ENCODE measurements at places on chromosomes 5 and 9.

GRCh38 chr5:69451941-69452647, 37.2 kb downstream of the MARVELD2 start:
- DNase-seq: no peak

DNA sequence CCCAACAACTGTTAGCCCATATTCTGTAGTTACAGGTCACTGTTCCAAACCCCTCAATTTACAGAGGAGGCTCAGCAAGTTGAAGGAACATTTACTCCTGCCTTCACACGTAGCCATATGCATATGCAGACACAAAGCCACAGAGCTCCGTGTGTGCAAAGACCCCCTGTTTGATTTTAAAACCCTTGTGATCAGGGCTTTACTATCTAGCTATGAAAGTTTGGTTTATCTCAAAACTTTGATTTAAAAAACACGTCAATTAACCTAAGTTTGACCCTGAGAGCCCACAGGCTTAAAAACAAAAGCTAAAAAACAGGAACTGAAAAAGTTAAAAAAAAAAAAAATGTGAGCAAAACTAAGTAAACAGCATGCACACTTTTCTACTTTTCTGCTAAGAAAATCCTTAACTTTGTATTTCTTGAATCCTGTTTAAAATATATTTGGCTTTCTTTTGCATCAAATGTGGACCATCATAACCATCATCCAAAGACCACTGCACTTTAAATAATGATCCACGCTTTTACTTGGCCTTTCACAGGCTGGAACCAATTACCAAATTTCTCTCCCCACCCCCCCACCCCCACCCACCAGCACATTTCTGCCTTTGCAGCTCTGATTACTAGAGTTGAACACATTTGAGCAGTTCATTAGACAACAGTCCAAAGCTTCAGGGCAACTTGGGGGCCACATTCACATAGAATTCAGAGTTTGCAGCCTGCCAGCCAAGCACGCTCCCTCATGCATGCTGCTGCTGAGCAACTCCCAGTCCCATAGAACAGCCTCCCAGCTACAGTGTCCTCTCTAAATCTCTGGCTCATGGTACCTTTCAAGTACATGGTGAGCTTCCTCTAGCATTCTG, 128.8 kb upstream of the MAP3K1 start:
- no peak for DNase-seq

- DNase-seq: no peak
Measured at GRCh38 chr9:111349766-111350165, 19.7 kb upstream of the OR2K2 start.

DNA sequence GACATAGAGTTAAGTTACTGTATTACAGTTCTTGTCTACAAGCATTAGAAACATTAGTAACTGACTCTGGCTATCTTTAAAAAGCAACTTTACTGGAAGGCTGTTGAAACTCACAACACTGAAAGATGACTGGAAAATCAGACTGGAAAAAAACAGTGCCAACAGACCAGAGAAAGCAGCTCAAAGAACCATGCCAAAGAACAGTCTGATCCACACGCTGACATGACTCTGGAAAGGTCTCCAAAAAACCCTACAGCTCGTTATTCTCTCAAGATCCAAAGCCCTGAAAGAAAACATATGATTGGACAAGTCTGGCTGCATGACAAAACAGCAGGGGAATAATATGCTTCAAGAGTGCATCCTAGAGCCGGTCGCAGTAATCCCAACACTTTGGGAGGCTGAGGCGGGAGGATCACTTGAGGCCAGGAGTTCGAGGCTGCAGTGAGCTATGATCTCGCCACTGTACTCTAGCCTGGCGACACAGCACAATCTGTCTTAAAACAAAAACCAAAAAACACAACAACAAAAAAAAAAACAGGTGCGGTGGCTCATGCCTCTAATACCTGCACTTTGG, 5.6 kb downstream of the GOLPH3 start:
- DNase-seq: no peak

DNA sequence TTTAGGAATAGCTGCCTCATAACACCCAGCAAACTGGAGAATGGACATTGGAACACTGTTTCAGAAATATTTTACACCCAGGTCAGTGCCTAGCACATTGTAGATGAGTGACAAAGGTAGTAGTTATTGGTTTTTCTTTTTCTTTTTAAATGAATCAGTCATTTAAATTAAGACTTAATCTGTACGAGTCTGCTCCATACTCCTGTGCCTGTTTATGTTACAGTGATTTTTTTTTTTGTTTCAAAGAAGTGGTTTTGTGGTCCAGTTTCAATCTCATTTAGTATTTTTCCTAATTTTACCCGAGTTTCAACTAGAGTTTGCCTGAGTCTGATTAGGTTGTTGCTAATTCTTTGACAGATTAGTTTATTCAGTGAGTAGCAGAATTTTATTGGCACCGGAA, 16.2 kb downstream of the LMNB1 start:
- DNase-seq: no peak

- DNase-seq: no peak
Measured at GRCh38 chr5:31096238-31096865, 97.1 kb upstream of the CDH6 start.

DNA sequence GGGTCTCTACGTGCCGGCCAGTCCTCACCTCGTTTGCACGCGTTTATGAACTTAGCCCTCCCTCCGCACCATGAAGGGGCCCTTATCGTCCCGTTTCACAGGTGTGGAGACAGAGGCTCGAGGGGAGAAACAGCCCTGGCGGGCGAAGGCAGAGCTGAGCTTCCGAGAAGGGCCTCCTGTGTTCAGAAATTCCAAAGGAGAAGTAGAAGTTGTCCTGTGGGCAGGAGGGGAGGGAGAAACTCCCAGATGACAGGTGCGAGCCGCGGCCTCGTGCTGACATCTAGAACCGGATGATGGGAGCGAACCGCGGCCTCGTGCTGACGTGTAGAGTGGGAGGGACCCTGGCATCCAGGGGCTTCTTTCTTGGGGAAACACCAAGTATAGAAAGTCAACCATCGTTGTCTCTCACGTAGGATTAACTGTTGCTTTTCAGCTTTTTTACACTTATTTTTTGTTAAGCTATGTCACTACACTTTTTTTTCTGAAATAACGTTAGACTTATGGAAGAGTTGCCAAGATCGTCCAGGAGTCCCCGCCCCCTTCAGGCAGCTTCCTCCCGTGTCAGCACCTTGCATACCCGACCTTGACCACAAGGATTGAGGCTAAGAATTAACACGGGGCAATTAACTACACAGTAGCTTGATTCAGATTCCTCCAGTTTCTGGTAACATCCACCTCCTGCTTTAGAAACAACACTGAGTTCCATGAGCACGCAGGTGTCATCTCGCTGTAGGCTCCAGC, 42.8 kb upstream of the NKD2 start:
- DNase-seq: no peak

DNA sequence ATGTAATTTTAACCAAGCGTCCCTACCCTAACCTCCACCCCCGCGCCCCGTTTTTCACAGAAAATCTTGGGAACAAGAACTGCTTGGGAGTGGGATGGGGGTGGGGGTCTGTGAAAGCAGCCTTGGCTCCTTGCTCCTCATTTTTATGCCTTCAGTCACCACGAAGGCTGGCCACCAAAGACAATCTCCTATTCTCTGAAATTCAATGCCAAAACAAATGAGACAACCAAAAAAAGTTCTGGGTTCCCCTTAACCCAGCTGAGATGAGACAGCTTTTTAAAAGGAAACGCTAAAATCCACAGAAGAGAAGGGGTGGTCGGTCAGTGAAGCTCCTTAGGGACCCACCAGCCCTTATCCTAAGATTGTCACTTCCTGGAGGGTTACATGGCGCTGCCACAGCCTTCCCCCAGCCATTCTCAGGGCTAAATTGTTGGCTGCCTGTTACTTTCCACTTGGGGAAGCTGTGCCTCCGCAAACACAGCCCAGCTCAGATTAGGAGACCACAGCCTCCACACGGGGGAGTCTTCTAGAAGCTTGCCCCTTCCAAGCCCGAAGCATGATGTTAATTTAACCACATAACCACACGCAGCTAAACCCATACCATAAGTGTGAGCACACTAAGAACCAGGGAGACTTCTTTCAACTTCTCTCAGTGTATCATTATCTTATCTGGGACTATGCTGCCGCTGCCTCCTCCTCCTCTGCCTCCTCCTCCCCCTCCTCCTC, 136.3 kb downstream of the FOXD1 start:
- DNase-seq: no peak

- no peak for DNase-seq
Measured at GRCh38 chr5:163410505-163410904, 26.9 kb upstream of the CCNG1 start.

DNA sequence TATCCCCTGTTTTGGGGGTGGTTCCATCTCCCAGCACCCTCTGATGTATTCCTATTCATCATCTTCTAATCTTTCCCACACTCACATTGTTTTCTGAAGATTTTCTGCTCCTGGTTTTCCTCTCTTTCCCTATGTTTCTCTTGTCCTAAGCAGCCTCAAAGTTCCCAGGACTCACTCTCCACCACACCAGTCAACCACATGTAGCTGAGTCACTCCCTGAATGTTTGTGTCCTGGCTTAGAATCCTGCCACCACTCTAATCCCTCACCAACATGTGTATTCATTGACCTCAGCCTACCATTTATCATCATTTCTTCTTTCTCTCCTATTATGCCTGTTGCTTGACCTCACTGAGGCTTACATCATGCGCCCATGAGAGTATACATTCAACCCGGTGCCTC, 282.4 kb upstream of the ADAMTS16 start:
- no peak for DNase-seq

- DNase-seq: no peak
Measured at GRCh38 chr5:51558682-51559081, 175.4 kb downstream of the ISL1 start.

DNA sequence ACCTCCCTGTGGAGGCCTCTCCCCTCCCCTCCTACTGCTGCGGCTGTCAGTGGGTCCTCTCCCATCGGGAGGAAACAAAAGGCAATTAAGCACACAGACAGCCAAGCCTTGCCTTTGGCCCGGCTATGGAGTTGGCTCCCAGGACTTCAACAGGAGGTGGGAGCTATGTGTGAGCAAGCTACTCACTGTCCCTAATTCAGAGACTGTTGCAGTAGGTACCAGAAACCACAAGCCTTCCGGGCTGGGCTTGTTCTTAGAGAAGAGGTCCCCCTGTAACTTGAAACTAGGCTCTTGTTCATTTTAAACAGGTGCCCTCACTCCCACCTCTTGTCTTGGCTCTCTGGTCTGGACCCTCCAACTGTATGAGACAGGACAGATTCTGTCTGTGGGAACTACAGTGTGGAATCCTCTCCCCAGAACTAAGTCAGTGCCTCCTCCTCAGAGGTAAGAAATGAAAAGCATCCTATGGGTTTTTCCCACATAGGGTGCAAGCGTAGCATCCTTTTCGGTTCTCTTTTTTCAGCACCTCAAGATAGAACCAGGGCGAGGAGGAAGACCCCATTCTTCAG, 561.1 kb downstream of the EBF1 start:
- DNase-seq: no peak

DNA sequence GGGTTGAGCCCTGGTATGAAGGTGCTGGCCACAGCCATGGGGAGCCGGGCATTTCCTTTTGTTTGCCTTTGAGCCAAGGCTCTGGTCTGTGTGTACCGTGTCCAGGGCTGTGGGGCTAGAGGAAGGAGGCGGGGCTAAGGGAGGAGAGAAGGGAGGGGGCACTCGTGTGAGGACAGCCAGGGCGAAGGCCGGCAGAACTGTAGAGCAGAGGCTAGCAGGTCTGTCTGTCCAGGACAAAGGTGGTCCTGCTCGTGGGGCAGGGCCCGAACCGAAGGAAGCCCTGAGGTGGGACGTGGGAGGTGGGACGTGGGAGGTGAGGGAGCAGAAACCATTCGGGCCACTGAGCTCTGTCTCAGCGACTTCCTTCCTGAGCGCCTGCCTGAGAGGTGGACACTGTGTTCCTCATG, 41.3 kb upstream of the TESK1 start:
- DNase-seq: no peak

GRCh38 chr5:63554191-63554590, 408.1 kb downstream of the HTR1A start:
- no peak for DNase-seq

DNA sequence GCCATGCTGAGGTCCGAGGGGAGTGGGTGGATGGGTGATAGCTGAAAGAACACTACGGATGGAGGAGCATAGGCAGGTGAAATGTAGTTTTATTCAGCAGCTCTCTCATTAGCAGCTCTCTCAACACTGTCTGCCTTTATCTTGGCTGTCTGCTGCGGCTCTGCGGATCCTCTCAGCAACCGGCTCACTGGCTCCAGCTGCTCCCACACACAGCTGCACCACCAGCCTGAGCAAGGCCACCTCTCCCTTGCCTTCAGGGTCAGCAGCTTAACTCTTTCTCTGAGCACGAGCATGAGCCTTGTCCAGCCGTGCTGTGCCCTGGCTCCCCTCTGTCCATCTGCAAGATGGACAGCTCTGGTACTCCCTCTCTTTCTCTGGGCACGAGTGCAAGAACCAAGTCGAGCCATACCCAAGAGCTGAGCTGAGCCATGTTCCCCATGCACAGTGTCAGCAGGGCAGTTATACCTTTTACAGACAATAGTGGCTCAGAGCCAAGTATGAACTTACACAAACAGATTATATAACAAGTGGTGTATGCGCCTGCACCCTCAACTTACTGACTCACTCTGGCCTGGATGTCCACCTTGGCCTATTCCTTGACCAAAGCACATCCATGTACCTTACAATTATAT, 108.5 kb downstream of the MACIR start:
- no peak for DNase-seq

Data from prostate gland (tissue), 2 donors.